ENCODE measurements at places on chromosomes 1 and 21. TPM values are rescaled to one million over a fixed set of nuclear protein-coding genes. Genes with fewer than 3 reads are reported as not detected.
A peak's percentile ranks its signal among the peaks of the same experiment; 100 is the strongest.

Gene DENND2D
- total RNA-seq: 128 TPM

Gene PEA15
- total RNA-seq: 14.7 TPM

Gene ASTN1
- 0.06 TPM for total RNA-seq

Gene CD34
- 0.72 TPM for total RNA-seq

Gene RAB13
- total RNA-seq: 0.91 TPM

Gene DAP3
- 140 TPM for total RNA-seq

Gene FCER1A
- total RNA-seq: not detected

Gene GLUL
- total RNA-seq: 58.6 TPM

DNA sequence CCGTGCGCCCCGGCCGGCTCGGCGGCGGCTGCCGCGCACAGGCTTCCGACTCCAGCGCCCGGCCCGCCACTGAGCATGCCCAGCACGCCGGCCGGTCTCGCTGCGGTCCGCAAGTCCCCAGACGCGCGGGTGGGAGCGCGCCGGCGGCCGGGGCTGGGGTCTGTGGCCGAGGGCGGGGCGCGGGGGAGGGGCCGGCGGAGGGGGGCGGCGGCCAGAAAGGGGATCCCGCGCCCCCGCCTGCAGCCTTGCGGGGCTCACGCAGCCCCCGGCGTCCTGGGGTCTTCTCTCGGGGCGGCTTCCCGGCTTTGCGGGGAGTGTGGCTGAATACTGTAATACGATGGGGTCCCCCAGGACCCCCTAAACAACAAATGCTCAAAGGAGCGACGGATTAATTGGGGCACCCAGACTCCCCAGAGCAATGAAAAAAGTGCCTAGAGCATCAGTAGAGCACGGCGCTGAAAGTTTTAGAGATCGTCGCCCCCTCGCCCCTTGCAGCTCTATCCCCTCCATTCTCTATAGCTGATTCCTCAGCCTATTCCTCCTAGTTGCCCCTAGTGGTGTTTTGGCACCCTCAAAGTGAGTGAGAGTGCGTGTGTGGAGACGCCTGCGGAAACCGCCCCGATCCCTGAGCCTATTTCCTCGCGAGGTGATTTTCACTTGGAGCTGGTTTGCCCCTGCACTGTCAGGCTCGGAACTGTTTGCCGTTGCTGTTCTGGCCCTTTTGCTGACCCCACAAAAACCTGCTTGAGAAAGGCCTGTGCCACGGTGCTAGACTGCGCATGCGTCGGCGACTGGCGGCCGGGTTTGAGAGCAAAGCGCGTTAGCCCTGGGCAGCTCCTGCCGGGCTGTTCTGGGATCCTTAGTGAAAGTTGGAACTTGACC, at the start of gene VAV3:
Gene VAV3, minus strand, starts transcription at position 71 of the 882 bp plus-strand sequence. CDS start 311 bp downstream, outside the sequence.
- DNase-seq: peak; percentile 43

- DNase-seq: no peak
Observed at GRCh38 chr1:103075316-103076000, 32.9 kb downstream of the COL11A1 start.

DNA sequence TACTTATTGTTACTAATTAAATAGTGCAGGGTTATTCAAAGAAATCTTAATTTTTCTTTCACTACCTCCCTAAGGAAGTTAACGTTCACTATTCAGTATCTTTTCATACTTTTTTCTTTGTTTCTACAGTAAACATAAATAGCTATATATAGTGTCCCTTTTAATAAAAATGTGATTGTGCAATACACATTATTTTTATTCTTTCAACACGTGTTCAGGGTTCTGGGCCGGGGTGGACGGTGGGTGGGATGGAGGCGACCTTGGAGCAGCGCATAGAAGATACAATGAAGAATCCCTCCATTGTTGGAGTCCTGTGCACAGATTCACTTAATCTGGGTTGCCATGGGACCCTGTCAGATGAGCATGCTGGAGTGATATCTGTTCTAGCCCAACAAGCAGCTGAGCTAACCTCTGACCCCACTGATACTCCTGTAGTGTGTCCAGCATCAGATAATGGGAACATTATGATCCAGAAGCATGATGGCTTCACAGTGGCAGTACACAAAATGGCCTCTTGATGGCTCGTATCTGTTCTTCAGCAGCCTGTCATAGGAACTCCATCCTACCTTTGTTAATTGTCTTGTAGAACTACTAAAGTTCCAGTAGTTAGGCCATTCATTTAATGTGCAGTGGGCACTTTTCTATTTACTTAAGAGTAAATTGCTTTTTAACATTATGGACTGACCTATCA, 155.9 kb upstream of the L1TD1 start:
- DNase-seq: no peak

GRCh38 chr1:52166996-52167753, 25.3 kb downstream of the ZFYVE9 start:
- no peak for DNase-seq

- no peak for DNase-seq
Observed at GRCh38 chr1:171212607-171213351, 27.7 kb downstream of the FMO2 start.

GRCh38 chr1:32702599-32703478, at the start of gene SYNC:
Gene SYNC (minus strand): TSS chr1:32702770. CDS start chr1:32702660, 110 bp downstream.
- DNase-seq: no peak

GRCh38 chr1:14328685-14329084, 269.8 kb upstream of the KAZN start:
- no peak for DNase-seq

DNA sequence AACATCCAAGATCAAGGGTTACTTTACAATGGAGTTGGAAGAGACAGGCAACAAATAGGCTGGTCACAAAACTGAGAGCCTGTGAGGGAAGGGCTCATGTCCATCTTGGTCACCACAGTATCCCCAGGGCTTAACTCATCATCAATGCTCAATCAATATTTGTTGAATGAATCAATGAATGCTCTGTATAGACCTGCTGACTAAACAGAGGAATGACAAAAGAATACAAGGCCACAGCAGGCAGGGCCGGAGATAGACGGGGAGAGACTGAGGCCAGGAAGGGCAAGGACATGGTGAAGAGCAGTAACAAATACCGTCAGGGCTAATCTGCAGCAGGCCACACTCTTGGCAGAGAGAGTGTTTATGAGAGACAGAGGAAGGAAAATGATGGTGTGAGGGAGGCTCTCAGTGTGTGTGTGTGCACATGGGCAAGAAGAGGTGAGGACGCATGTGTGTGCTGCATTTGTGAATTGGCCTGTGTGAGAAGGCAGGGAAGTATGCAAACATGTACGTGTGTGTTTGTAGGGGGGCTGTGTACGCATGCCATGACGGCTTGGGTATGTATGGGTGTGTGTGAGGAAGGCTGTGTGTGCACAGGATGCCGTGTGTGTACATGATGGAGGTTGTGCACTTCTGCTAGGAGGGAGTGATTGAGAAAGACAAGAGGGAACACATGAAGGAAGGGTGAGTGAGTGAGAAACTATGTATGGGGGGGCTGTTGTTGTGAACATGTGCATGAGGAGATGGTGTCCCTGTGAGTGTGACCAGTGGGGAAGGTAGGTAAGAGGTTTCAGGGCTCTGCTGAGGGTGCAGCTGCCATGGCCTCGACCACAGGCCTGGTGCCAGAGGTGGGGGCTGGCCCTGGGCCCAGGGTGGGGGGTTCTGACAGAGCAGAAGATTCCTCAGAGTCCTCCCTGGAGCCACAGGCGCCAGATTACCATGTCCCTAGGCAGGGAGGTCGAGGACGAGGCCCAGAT, 15.4 kb downstream of the AHDC1 start:
- no peak for DNase-seq

DNA sequence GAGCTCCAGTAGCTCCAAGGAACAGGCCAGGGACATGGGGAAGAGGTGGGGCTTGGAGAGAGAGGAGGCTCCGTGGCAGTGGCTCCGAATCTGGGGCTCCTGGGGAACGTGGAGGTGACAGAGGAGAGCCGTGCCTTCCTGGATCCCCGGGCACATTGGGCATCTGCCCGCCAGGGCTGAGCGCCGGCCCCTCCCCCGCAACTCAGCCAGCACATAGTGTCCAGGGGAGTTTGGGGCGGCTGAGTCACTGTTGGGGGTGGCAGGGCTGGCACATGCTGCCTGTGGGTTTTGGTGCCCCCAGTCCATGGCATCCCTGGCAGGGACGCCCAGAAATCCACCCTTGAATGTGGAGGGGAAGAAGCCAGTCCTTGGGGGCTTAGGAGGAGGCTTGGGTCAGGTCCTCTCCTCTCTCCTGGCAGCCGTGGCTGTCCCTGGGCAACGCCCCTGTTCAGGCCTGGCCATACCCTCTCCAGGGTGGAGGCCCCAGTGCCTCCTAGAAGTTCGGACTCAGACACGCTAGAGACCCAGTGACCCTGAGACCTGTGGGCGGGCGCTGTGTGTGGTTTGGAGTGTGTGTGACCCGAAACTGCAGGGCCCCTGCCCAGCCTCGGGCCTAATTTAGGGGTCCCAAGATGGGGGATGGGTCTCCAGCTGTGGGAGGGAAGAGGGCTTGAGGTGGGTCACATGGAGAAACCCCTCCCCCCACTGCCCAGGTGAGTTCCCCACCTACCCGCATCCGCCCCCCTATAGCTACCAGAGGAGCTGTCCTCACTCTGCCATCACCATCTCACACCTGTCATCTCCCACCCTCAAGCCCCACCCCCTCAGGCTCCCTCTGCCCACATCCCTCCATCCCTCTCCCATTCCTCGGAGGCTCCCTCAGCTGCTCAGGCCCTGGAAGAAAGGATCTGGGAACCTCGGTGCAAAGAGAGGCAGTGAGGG, 1.6 kb downstream of the HSPB7 start:
- no peak for DNase-seq

DNA sequence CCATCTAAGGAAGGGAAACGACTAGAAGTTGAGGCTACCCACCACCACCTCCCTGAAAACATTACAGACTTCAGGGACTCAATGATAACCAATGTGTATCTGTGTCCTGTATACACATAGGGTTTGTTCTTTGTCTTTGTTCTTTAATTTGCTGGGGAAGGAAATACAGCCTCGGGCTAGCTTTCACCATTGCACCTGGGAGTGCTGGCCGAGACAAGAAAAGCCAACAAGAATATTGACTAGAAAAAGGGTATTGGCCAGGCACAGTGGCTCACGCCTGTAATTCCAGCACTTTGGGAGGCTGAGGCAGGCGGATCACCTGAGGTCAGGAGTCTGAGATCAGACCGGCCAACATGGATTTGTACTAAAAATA, 50.4 kb downstream of the MDM4 start:
- no peak for DNase-seq

- no peak for DNase-seq
Observed at GRCh38 chr1:38905985-38906384, 24.6 kb upstream of the GJA9 start.

- no peak for DNase-seq
Observed at GRCh38 chr1:59411147-59411546, 114.3 kb downstream of the FGGY start.

GRCh38 chr1:209628618-209629299, 23.5 kb downstream of the LAMB3 start:
- no peak for DNase-seq

DNA sequence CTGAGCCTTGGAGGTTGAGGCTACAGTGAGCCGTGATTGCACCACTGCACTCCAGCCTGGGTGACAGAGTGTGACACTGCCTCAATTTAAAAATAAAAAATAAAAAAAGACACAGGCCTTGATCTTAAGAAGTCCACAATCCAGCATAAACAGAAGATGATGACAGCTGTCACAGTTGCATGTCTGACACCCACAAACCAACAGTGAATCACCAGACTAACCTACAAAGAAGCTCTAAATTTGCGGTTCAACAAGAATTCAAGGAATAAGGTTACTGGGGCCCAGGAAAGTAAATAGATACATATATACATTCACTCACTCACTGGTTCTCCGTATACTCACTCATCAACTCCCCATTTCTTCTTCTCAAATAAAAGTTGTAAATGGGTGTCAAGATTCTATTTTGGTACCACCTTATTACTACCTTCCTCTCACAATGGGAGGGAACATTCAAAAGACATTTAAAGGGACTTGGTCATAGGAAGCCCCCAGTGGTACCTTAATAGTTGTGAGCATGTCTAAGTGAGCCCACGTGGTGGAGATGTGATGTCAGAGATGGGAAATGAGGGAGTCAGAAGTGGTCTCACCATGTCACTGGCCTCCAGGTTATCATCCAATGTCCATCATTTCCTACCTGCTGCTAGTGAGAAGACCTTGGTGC, 66.9 kb upstream of the PRDX6 start:
- no peak for DNase-seq

GRCh38 chr1:203173566-203173965, 2.1 kb downstream of the MYBPH start:
- no peak for DNase-seq

DNA sequence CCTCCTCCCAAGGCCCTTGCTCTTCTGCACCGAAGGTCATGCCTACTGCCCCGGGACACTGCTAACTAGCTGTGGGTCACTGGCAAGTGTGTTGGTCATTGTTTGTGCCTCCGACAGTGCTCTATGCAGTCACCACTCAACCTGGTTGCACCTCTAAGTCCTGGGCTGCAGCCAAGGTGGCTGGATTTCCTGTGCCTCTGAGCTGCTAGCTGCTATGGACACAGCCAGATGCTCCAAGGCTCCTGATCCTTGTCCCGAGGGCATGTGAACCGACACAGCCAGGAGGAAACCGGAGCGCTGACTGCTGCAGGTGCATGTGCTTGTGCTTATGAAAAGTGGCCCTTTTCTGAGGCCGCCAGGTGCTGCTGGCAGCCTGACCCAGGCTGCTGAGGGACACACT, 14.7 kb upstream of the SPOCD1 start:
- no peak for DNase-seq

DNA sequence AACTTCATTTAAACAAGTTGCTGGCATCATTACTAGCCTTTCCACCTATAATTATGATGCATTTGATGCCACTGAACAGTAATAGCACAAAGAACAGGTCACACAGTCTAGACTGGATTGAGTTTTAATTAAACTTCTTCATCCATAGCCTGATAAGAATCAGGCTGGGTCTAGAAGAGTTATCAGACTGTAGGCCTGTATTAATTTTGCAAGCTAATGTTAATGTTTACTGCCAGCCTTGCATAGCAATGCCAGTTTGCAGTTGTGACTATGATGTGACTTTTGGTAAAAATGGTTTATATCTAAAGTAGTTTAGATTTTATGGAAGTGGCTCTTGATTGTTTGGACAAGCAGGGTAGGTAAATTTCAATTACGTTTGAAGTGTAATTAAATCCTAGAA, 68.0 kb downstream of the PRKAA2 start:
- no peak for DNase-seq

GRCh38 chr1:89363638-89364536, at the start of gene GBP6:
Gene GBP6 (plus strand): TSS chr1:89364059. CDS start chr1:89368552, 4,493 bp downstream.
- no peak for DNase-seq

All from T-cell (primary cell).